ENCODE measurements at places on chromosomes 12 and 14.

DNA sequence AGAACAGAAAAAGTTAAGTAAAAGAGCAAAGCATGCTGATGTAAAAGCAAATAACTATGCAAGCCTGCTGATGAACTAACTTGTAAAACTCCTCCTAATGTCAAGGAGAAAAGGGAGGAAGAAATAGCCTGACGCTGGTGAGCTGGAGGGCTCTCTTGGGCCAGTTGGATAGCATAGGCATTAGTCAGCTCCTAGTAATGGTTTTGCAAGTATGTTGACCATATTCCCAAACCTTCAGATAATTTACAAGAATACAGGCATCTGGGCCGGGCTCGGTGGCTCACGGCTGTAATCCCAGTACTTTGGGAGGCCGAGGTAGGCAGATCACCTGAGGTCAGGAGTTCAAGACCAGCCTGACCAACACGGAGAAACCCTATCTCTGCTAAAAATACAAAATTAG, 871.4 kb downstream of the C12orf50 start:
- no peak for DNase-seq

DNA sequence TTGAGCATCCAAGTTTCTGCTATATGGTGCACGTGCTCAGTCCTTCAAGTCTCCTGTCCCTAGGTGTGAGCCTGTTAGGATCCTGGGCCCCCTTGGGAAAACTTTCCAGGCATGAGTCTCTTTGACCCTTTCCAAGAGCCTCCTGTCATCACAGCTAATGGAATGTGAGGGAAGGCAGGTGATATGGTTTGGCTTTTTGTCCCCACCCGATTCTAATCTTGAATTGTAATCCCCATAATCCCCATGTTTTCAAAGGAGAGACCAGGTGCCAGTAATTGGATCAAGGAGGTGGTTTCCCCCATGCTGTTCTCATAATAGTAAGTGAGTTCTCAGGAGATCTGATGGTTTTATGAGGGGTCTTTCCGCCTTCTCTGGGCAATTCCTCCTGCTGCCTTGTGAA, 265.5 kb downstream of the ATP23 start:
- DNase-seq, result no peak

GRCh38 chr14:20499108-20499507, 6.2 kb upstream of the RNASE10 start:
- DNase-seq, result no peak

- no peak for DNase-seq
Observed at GRCh38 chr12:52659951-52660350, 7.9 kb upstream of the KRT2 start.

- peak; percentile 54 for DNase-seq
Observed at GRCh38 chr14:82667006-82667405, 1133.4 kb upstream of the SEL1L start.

All from T47D (cell line).